ENCODE measurements at places on chromosomes 2 and 18.

DNA sequence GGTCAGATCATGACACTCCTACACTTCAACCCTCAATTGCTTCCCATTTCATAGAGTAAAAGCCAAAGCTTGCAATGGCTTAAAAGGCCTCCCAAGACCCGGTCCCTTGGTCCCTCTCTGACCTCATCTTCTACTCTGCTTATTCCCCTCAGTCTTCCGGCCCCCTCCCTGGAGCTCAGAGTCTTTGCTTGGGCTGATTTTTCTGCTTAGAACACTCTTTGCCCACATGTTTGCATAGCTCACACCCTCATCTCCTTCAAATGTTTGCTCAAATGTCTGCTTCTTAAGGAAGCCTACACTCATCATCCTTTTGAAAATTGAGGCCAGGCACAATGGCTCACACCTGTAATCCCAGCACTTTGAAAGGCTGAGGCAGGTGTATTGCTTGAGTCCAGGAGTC is 65.6 kb upstream of the CAPN13 start:
- DNase-seq: no peak

- DNase-seq: no peak
These were observed 425.4 kb downstream of the CNTNAP5 start for GRCh38 chr2:124450481-124450880.

DNA sequence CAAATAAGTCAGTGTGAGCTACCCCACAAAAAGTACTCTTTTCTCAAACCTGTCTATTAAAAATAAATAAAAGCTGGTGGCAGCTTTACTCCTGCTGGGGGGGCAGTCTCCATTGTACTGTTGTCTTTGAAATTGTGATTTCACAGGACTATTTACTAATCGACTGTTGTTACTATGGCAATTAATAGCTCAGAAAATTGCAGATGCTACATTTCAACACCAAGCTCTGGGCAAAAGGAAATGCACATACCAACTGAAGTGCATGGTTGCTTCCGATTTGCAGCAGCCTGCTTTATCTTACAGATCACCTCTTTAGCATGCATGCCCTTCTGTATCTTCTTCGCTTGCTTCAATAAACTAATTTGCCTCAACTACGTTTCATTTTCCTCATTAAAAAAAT is 117.6 kb upstream of the DAPL1 start:
- no peak for DNase-seq

GRCh38 chr2:105144941-105145300 is 96.6 kb upstream of the GPR45 start:
- no peak for DNase-seq

GRCh38 chr2:191786694-191787093 is 60.2 kb downstream of the CAVIN2 start:
- DNase-seq: no peak

DNA sequence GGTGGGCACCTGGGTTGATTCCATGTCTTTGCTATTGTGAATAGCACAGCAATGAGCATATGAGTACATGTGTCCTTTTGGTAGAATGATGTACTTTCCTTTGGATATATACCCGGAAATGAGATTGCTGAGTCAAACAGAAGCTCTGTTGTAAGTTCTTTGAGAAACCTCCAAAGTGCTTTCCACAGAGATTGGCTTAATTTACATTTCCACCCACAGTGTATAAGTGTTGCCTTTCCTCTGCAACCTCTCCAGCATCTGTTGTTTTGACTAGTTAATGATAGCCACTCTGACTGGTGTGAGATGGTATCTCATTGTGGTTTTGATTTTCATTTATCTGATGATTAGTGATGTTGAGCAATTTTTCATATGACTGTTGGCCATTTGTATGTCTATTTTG is 194.8 kb downstream of the ZNF804A start:
- DNase-seq: no peak

DNA sequence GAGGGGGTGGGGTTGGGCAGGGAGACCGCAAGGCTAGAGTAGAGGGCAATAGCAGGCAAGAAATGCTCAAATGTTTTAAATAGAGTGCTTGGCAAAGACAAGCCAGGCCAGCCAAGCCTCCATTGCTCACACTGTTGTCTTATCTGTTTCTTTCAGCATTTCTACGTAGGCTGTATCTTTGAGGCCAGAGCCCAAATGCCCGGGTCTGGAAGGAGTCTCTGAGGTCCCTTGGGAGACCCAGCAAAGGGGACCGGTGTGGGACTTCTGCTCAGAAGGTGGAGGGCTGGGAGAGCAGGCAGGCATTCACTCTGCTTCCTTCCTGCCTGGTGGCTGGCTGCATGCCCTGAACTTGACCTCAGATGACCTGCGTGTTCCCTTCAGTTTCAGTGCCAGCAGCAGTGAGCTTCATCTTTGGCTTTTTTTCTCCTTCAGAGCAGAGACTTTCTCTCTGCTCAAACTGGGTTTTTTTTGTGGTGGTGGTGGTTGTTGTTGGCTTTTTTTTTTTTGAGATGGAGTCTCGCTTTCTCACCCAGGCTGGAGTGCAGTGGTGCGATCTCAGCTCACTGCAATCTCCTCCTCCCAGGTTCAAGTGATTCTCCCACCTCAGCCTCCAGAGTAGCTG is 13.7 kb upstream of the TET3 start:
- no peak for DNase-seq

DNA sequence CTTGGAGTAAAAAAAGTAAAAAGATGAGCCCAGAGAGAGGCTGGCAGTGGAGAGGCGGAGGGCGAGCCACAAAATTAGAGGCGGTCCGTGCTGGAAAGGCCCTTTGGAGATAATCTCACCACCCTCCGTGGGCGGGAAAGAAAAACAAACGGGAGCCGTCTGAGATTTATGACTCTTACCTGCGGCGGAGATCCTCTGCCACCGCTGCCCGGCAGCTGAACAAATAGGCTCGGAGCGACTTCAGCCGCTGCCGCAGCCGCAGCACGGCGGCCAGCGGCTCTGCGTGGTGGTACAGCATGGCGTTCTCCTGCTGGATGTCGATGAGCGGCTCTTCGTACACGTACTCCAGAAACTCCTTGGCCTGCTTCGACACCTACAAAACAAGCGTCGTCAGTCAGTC is 94.6 kb downstream of the PLEKHM3 start:
- no peak for DNase-seq

GRCh38 chr2:1970341-1970740 is 226.0 kb upstream of the PXDN start:
- no peak for DNase-seq

GRCh38 chr18:33951031-33951430 is 273.7 kb downstream of the NOL4 start:
- no peak for DNase-seq

DNA sequence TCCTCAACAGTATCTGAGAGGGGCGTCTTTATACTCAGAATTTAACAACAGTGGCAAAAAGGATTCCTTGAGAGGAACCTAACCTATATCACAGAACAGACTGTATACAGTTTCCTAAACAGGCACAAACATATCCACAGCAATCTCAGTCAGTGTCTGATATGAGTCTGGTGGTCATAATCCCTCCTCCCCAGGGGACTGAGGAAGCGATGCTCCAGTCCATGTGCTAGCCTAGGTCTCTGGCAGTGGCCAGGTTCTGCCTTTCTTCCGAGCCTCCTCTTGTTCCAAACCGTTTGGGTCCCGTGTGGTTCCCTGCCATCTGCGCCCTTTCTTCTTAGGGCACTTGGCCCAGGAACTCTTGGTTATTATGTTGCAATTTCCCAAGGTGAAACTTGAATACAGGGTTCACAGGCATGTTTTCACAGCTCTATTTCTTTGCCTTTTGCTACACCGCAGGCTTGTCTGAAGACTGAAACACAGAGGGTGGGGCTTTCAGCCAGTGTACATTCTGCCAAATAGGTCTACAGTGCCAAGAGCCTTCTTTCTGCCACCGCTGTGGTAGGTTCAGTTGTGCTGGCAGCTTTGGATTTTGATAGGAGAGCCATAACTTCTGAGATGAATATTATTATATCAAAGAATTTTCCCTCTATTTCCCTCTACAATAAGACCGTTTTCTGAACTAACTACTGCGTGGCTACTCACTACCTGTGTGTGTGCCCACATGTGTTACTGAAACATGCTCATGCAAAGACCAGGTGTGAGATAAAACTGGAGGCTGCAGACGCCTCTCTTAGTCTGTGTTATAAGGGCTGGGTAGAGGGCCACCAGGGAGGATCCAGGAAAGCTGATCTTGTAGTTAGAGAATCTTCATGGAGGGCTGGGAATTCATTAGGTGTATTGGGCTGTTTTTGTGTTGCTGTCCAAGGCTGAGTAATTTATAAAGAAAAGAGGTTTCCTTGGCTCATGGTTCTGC is 75.0 kb upstream of the HAAO start:
- no peak for DNase-seq

DNA sequence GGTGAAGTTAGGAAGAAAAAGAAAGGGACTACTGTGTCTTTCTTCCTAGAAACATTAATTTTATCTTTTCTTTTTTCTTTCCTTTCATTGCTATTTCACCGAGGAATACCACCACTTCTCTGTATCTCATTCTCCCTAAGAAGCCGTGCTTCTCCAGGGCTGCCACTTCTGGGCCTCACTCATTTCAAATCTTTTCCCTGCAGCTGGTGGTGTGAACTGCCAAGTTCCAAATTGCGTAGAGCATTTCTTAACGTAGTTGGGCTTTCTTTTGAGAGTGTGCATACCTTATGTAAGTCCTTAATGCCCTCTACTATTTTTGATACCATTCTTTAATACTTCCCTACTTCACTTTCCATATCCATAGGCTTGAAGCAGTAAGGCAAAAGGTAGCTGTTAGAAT is 66.7 kb upstream of the CYP1B1 start:
- no peak for DNase-seq

GRCh38 chr2:183037553-183038340 is 510 bp downstream of the NCKAP1 start:
- peak; percentile 4 for DNase-seq

GRCh38 chr2:209614690-209615369 is 156.8 kb upstream of the UNC80 start:
- DNase-seq: no peak

Measured in stimulated activated CD4-positive, alpha-beta T cell treated with anti-CD3 and anti-CD28 coated beads, Interleukin-1b, Interleukin-23, amount 100 ng/mL, for 1 hour (primary cell).